ENCODE measurements at places on chromosomes 16 and 17.

GRCh38 chr17:11642655-11643054 lies 44.4 kb downstream of the DNAH9 start:
- no peak for DNase-seq

DNA sequence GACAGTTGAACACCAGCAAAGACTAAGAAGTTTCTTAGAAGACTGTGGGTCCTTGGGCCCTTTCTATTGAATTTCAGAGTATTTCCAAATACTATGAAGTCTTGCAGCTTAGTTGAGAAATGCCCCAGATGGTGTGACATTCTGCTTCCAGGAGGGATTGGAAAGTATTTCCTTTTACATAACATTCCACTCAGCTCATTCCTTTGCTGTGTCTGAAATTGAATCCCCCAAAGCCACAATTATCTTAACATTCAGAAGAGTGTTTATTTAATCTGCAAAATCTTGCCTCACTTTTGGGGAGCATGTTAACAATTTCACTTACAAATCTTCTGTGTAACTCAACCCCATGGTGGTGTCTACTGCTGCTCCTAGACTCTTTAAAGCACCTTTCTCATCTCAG lies 307.7 kb downstream of the WWOX start:
- DNase-seq: no peak

DNA sequence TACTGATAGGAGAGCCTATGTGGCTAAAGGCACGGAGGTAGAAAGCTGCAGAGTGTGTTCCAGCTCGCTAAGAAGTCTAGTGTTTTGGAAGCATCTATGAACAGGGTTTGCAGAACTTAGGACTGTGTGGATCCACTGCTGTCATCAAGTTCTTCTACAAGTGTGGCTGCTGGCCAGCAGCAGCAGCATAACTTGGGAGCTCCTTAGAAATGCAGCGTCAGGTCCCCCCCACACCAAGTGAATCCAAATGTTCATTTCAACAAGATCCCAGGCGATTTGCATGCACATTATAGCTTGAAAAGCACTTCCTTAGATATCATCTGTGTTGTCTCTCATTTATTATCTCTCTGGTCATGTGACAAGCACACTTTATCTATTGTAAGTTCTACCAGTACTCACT lies 131.9 kb upstream of the SHISA6 start:
- DNase-seq: no peak

GRCh38 chr16:71956486-71956885 lies 43.7 kb downstream of the PKD1L3 start:
- no peak for DNase-seq

DNA sequence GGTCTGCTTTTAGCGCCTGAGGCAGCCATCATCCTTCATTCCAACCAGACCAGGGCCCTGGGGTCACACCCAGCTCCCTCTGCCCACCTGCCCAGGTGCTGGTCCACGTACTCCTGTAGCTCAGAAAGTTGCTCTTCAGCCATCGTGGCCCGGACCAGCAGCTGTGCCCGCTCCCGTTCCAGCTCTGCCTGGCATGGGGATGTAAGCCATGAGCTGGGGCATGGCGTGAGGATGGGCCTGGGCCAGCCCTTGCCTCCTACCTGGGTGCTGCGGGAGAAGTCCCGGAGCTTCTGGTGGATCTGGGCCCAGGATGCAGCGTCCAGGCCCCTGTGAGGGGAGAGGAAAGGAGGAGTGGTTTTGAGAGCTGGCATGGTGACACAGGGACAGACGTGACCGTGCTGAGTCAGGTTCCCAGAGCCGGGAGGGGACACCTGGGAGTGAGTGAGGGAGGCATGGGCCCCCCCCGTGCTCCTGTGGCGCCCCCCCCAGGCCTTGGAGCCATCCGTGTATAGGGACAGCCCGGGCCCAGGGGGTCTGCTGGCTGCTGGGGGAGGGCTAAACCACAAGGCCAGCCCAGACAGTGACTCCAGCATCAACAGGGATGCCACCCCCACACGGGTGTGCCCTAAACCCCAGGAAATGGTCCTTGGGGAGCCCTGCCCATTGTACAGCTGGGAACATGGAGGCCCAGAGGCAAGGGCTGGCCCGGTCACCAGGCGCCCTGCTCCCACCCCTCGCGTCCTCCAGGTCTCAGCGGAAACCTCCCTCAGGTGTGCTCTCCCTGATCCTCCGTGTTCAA lies 2.1 kb downstream of the ANTKMT start:
- DNase-seq: no peak

Measured in kidney capillary endothelial cell (primary cell).